ENCODE measurements at places on chromosomes 4 and X.
A peak's percentile ranks its signal among the peaks of the same experiment; 100 is the strongest.

GRCh38 chrX:93695981-93696380 lies 22.0 kb downstream of the FAM133A start:
- DNase-seq, result no peak

GRCh38 chr4:184283659-184284335 lies 66.1 kb upstream of the ENPP6 start:
- no peak for DNase-seq

DNA sequence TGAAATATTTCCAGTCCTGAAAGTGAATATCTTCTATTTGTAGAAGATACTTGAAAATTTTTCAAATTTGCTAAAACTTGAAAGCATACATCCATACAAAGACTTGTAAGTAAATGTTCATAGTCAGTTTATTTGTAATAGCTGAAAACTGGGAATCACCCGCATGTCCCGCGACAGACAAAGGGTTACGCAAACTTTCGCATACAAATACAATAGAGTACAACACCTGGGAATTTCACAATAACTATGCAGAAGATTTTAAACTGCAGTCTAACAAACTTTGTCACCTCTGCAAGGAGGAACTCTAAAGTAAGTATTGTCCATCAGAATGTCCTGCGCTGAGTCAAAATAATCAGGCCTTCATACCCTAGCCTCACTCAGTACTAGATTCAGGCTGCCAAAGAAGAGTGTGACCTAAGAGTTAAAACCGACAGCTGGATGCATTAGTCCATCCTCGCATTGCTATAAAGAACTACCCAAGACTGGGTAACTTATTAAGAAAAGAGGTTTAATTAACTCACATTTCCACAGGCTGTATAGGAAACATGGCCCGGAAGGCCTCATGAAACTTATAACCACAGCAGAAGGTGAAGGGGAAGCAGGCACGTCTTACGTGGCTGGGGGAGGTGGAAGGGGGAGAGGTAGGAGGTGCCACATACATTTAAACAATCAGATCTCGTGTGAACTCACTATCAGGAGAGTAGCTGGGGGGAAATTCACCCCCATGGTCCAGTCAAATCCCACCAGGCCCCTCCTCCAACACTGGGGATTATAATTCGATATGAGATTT lies 60.4 kb downstream of the MMRN1 start:
- no peak for DNase-seq

GRCh38 chrX:130606425-130606824 lies 204.6 kb downstream of the RBMX2 start:
- DNase-seq, result no peak

- DNase-seq, result no peak
Measured at GRCh38 chr4:60652933-60653332, 547.2 kb upstream of the ADGRL3 start.

- DNase-seq, result no peak
Measured at GRCh38 chr4:54367059-54367458, 138.0 kb downstream of the PDGFRA start.

- no peak for DNase-seq
Measured at GRCh38 chr4:95317085-95317793, 231.5 kb downstream of the UNC5C start.

DNA sequence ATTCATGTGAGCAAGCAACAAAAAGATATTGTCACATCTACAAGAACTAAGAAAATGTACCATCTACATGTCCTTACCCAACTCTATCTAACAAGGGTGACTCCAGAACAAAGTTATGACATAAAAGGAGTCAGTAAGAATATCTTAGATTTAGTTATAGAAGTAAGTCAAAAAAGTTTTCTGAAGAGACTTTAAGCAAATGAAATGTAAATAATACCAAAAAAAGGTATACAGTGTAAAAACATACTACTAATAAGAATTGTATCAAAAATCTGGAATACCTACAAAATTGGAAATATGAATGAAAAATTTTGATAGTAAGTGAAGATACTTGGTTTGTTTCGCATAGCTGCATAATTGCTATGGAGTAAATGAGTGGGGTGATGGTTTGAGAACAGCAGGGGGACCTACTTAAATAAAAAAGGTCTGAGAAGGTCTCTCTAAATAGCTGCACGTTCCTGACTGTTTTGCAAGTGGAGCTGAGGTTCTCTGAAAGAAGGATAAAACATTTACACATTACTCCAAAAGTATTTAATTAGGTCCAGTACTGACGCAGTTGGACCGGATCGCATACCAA lies 51.0 kb upstream of the ENPP6 start:
- no peak for DNase-seq

DNA sequence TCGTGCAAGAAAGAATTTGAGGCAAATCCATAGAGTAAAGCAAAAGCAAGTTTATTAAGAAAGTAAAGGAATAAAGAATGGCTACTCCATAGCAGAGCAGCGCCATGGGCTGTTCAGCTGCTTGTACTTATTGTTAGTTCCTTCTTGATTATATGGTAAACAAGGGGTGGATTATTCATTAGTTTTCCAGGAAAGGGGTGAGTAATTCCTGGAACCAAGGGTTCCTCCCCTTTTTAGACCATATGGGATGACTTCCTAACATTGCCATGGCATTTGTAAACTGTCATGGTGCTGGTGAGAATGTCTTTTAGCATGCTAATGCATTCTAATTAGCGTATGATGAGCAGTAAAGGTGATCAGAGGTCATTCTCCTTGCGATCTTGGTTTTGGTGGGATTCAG lies 23.5 kb upstream of the CEP135 start:
- DNase-seq, result no peak

GRCh38 chr4:177582992-177583391 lies 140.8 kb upstream of the AGA start:
- DNase-seq, result no peak

DNA sequence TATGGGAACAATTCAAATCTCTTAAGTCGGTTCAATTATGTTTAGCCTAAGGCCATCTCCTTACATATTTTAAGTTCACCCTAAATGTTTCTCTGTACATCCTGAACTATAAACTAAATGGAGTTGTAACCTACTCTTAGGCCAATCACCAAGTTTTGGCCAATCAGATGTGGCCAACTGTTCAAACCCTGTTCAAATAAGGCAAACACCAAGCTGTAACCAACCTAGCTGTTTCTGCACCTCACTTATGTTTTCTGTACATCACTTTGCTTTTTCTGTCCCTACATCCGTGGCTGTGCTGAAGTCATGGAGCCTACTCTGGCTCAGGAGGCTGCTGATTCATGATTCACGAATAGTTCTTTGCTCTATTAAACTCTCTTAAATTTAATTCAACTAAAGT lies 165.3 kb downstream of the GASK1B start:
- no peak for DNase-seq

GRCh38 chr4:138804711-138805110 lies 210.9 kb upstream of the NOCT start:
- DNase-seq, result no peak

DNA sequence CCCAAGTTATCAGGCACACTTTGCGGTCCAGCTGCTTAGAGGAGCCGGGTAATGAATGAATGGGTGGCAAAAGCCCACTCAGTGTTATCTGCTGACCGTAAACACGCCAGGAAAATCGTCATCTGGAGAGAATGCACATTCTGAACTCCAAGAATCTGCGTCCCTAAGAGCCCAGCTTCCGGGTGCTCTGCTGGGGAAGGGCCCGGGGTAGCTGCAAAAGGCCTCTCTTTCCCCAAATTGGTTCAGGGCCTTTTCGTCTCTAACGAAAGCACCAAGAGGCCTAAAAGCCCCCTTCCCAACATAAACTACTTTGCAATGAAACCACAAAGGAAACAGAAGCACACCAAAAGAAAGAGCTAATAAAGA lies 1.6 kb upstream of the SFRP2 start:
- DNase-seq, result no peak

DNA sequence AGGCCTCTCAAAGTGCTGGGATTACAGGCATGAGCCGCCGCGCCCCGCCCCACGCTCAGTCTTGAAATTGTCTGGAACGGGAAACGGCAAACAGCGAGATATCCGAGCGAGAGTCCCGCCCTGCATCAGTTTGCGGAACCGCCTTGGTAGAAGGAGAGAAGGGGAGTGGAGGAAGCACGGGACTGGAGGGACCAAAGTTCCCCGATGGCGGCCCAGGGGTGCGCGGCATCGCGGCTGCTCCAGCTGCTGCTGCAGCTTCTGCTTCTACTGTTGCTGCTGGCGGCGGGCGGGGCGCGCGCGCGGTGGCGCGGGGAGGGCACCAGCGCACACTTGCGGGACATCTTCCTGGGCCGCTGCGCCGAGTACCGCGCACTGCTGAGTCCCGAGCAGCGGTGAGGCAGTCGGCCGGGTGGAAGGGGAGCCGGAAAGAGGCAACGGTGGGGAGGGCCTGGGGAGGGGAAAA lies at the start of gene BST1:
Gene BST1, plus strand, starts transcription at position 125 of the 463 bp plus-strand sequence. Its CDS starts 80 bp downstream, at position 205.
- no peak for DNase-seq

GRCh38 chr4:22552812-22553211 lies 36.9 kb upstream of the ADGRA3 start:
- no peak for DNase-seq

- no peak for DNase-seq
Measured at GRCh38 chrX:130091980-130092522, 18.2 kb downstream of the ELF4 start.

GRCh38 chr4:161564230-161564834 lies 599.5 kb downstream of the FSTL5 start:
- DNase-seq, result no peak

GRCh38 chrX:124902953-124903352 lies 416.7 kb upstream of the TEX13C start:
- no peak for DNase-seq

DNA sequence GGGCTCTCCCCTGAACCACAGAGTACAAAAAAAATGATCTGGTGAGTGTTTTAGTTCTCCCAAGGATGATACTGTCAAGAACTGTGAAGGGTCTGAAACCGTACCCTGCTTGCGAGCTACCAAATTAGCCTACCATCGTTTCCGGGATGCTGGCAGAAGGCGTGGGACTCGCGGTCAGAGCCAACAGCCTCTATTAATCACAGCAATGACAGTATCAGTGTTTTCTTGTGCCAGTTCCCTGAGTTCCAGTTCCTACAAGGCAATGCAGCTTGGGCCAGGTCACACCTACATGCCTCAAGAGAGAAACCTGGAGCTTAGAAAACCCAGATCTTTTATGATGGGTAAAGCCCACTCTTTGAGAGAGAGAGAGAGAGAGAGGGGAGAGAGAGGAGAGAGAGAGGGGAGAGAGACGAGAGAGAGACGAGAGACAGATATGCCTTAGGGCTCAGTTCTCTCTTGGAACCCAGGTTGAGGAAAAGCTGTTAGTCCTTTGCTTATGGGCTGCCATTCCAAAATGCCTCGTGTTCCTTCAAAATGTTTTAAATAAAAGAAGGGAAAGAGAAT lies 327.8 kb downstream of the ARHGAP10 start:
- no peak for DNase-seq

DNA sequence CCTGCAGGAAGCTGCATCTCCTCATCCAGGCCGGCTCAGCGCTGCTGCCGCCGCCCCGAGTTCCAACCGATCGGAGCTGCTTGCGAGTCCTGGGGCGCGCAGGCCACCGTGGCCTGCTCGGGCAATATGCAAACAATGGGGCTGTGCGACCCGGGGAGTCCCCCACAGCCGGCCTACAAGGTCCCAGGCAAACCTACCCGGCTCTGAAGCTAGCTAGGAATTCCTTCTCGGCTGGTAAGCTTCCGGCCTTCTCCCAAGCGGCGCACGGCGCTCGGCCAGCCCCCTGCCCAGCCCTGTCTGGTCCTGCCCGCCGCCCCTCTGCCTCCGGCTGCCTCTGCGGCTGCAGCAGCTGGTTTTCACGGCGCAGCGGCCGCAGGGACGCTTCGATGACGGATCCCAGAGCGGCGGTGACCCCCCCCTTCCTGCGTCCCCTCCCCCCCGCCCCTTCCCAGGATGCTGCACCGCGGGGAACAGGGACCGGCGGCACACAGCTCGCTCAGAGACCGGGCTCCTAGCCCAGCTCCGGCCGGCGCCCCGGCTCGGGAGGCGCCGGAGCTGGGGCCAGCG lies 59.4 kb downstream of the TSC22D3 start:
- DNase-seq, result no peak

GRCh38 chr4:8676676-8677075 lies 84.1 kb downstream of the CPZ start:
- no peak for DNase-seq

GRCh38 chr4:106268786-106269185 lies 47.2 kb downstream of the TBCK start:
- no peak for DNase-seq

- DNase-seq, result peak; percentile 28
Measured at GRCh38 chrX:137052643-137053235, 18.9 kb upstream of the GPR101 start.

- no peak for DNase-seq
Measured at GRCh38 chr4:88743696-88744095, 46.1 kb upstream of the NAP1L5 start.

GRCh38 chrX:75038925-75039324 lies 113.7 kb upstream of the NEXMIF start:
- no peak for DNase-seq

- DNase-seq, result no peak
Measured at GRCh38 chr4:144716778-144717177, 70.8 kb downstream of the HHIP start.

DNA sequence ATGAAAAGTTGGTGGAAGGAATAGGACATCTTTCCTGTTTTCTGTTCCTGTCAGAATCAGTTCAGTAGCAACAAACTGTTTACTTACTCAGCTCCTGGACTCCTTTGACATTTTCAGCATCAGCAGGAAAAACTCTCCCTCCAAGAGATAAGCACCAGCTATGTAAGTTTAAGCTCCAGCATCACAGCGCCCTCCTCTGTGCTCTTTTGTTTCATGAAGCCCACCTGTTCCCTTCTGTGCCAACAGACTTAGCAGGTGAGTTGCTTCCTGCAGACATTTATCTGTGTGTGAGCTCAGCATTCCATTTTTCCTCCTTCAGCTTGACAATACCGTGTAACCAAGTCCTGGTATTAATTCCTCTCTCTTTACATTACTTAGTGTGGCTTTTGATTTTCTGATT lies 644.1 kb upstream of the AGA start:
- no peak for DNase-seq

DNA sequence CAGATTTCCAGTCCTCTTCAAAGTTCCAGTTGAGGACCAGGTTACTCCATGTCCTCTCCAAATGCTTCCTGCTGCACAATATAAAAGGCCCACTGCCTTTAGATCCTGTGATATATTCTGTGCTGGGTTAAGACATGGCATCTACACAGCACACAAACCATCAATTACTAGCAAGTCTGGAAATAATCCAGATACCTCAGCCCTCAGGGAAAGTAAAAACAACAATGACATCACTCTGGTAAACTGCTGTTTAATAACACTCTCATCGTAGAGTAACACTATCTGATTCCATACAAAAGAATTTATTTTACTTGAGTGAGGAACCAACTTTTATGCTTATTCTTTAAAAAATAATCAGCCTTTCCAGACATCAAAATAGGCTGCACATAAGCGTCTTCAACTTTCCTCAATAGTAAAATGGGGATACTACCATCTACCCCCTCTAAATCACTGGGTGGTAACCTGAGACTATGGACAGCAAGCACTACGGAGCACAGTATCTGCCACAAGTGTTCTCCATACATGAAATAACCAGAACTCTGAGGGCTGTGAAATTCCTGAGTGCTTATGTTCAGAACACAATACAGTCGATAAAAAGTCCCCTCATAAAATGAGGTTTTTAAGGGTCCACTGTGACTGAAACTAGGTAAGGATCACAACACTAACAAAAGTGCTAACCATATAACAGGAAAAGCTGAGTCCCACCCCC lies 53.4 kb downstream of the ABCG2 start:
- DNase-seq, result no peak

- DNase-seq, result no peak
Measured at GRCh38 chr4:86330961-86331742, 28.7 kb downstream of the MAPK10 start.

- DNase-seq, result no peak
Measured at GRCh38 chrX:93591398-93591797, 82.0 kb downstream of the NAP1L3 start.

GRCh38 chr4:48538358-48538757 lies 48.3 kb downstream of the ZAR1 start:
- peak; percentile 52 for DNase-seq

Data from NCI-H774 (cell line).